T-cell (primary cell): ENCODE measurements at places on chromosomes 2 and 18. TPM values are rescaled to one million over a fixed set of nuclear protein-coding genes. Genes with fewer than 3 reads are reported as not detected.

DNA sequence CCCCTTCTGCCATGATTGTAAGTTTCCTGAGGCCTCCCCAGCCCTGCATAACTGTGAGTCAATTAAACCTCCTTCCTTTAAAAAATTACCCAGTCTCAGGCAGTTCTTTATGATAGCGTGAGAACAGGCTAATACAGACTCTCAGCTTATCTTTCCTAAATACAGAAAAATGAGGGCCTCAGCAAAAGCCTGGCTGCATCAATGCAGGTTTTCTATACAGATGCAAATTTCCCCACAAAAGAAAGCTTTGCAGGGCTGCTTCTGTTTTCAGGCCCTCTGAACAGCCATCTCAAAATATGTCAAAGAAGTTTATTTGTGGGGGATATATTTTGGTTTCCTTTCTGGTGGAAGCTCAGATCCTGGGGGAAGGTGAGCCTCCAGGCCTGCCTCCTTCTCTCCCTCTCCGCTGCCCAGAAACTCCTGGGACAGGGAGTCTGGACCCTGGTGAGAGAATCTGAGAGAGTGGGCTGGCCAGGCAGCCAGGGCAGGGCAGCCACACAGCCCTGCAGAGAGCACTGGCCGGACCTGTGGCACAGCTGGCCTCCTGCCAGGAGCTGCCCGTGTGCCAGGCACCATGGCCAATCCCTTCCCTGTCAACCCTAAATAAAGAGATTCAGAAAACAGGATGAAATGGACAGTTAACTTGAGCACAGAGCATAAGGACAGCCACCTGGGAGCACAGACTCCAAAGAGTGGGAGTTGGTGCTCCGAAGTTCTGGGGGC, 21.6 kb upstream of the AGXT start:
- no peak for DNase-seq

- no peak for DNase-seq
Observed at GRCh38 chr2:239806758-239807434, 218.2 kb downstream of the NDUFA10 start.

DNA sequence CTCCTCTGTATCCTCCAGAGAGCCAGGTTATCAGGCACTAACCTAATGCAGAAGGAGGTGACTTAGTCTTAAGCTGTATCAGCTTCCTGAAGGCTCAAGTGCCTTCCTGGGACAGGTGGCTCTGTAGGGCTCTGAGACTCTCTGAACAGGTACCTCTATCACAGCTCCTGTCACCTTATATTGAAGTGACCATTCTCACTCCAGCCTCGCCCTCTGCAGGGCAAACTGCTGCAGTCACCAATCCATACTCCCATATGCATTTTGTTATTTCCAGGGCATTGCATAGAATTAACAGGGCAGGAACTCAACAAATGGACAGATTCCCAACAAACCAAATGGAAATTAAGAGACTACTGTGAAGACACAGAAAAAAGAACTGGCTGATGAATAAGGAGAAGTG, 203.0 kb upstream of the REV1 start:
- DNase-seq: no peak

DNA sequence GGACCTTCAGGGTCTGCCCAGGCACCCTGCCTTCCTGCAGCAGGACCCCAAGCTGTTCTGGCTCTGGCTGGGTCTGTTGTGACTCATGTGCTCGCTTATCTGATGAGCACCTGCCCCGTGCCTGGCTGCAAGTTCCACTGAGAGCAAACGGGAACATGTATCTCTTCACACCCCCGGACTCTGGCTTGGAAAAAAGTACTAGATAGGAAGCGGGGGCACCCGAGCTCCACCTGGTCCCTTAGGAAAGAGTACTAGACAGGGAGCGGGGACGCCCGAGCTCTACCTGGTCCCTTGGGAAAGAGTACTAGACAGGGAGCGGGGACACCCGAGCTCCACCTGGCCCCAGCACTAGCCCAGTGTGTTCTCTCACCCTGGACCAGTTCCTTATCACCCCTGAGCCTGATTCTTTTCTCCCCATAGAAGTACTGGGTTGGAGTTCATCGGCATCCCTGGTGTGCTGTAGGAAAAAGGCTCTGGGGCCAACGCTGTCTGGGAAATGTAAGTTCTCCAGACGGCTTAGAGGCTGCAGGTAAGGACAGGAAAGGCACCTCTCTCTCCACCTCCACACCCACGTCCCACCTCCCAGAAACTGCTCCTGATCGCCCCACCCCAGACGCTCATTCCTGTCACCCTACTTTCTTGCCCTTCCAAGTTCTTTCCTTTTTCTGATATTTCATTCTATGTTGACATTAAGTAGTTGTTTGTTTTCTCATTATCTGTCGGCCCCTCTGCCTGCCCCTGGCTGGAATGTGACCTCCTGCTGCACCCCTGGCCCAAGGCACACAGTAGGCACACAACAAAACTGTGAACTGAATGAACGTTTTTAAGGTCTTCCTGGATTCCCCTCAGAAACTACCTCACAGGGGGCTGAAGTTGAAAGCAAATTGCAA, 40.2 kb downstream of the HDAC4 start:
- no peak for DNase-seq

GRCh38 chr2:3189076-3189591, 188.5 kb downstream of the EIPR1 start:
- DNase-seq: no peak

Gene OR6B2
- total RNA-seq: not detected

- no peak for DNase-seq
Observed at GRCh38 chr18:10405816-10406663, 48.4 kb upstream of the APCDD1 start.

Gene C1GALT1C1L
- not detected for total RNA-seq

GRCh38 chr2:1420746-1421480, 7.7 kb downstream of the TPO start:
- no peak for DNase-seq

DNA sequence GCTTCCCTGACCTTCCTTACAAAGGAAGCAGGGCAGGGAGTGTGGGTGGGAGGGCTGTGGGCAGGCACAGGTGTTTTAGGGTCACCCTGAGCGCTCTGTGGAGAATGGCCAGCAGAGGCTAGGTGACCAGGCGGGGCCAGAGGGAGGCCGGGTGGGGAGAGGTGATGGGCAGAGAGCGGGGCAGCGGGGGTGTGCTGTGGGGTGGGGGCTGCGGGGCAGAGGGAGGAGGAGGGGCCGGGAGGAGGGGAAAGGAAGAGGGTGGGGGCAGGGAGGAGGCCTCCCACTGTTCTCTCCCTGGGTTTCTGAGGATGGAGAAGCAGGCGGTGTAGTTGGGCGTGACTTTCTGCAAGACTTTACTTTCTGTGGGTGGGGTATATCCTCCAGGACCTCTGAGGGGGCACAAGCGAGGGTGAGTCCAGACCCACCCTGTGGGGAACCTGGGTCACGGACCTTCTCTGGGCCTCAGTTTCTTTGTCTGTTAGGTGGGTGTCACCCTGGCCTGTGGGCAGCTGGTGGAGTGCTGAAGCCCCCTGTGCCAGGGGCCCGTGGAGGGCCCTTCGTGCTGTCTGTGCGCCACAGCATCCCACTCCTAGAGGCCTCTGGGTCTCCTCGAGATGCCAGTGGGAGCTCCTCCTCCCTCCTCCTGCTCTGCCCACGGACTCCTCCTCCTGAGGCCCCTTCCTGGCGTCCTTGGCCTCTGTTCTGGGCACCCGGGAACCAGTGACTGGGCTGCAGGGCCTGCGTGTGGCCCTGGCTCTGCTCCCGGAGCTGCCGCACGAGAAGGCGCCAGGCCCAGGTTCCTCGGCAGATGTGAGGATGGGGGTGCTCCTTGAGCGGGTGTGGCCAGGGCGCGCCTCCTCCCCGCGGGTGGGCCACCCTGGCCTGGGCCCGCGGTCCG, 6.3 kb upstream of the NEU4 start:
- DNase-seq: no peak

DNA sequence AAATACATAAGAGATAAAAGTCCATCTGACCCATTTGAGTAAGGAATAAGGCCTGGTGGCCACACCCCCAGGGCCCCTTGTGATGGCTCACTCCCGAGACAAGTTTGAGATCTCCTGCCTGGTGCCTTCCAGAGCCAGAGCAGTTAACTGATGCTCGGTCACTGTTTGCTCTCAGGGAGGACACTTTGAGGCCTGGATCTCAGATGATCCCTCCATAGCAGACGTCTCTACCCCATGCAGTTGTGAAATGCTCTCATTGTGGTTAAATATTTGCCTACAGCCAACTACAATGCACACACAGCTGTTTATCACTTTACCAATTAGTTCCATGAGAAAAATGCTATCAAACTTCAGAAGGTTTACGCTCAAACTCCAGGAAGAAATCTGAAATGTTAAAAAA, 12.3 kb downstream of the GYPC start:
- DNase-seq: no peak

GRCh38 chr2:160111951-160112798, 49.8 kb upstream of the PLA2R1 start:
- no peak for DNase-seq

Gene EVX2
- total RNA-seq: not detected

Gene NTSR2
- total RNA-seq: not detected

DNA sequence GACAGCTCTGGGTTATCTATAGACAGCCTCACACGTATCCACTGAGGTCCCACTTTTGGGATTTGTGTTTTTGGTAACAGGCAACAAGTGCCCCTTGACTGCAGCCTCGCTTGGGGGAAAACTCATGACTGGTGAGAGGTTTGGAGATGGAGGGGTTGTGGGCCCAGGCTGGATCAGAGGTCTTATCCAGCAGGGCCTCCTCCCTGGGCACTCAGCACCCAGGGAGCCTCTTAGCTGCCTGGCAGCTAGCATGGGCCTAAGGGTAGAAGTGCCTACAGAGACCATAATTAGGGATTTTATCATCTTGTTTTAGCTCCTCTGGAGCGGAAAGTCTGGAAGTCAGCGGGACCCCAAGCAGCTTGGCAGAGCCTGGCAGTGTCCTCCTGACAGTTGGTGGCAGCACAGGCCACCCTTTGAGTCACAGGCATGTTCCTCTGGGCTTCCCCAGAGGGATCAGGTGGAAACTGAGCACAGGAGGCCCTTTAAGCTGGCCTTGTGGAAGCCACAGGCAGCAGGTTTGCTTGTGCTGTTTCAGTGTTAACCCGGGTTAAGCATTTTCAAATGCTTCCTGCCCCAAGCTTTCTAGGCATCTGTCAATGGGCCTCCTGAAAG, 143.1 kb downstream of the KCTD1 start:
- no peak for DNase-seq

Gene LYPD6
- not detected for total RNA-seq

DNA sequence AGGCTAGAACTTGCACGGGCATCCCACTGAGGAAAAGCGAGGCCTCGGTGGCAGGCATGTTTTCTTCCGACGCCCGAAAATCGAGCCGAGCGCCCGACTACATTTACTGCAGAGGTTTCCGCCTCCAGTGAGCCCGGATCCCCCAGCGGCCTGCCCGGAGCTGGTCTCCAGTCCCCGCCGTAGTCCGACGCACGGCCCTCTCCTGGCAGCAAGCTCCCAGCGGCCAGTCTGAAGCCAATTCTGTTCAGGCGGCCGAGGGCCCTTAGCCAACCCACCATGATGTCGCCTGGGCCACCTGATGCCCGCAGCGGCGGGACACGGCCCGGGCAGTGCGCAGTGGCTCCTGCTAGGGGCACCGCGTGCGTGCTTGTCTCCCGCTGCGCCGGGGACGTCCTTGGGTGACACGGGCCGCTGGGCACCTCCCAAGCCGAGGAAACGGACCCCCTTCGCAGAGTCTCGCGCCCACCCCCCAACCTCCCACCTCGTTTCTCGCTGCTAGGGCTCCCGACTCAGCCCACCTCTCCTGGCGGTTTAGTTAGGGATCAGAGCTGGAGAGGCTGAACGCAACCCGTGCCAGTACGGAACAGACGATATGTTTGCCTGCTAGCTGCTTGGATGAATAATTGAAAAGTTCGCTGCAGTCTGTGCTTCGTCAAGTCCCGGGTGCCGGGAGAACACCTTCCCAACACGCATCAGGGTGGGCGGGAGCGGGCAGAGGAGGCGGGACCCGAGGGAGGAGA, 5.3 kb downstream of the ONECUT2 start:
- no peak for DNase-seq

- DNase-seq: no peak
Observed at GRCh38 chr2:128363934-128364361, 45.3 kb upstream of the HS6ST1 start.

DNA sequence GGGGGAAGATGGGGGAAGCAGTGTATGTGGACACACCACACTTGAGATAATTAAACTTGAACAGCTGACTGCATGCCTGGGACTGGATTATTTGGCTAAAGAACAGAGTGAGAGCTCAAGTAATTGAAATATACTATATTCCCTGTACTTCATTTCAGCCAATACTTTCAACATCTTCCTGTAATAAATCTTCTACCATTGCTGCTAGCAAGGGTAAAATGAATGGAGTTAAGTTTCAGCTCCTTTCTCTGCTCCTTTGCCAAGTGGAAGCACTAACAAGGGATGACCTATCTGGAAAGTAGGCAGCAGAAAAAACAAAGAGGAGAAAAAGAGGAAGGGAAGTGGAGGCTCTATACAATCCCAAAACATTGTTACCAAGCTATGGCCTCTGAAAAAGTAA, 50.9 kb downstream of the MMADHC start:
- no peak for DNase-seq

Gene OSR1
- not detected for total RNA-seq

Gene LYG2
- not detected for total RNA-seq

- no peak for DNase-seq
Observed at GRCh38 chr2:62423883-62424458, 82.0 kb downstream of the TMEM17 start.

DNA sequence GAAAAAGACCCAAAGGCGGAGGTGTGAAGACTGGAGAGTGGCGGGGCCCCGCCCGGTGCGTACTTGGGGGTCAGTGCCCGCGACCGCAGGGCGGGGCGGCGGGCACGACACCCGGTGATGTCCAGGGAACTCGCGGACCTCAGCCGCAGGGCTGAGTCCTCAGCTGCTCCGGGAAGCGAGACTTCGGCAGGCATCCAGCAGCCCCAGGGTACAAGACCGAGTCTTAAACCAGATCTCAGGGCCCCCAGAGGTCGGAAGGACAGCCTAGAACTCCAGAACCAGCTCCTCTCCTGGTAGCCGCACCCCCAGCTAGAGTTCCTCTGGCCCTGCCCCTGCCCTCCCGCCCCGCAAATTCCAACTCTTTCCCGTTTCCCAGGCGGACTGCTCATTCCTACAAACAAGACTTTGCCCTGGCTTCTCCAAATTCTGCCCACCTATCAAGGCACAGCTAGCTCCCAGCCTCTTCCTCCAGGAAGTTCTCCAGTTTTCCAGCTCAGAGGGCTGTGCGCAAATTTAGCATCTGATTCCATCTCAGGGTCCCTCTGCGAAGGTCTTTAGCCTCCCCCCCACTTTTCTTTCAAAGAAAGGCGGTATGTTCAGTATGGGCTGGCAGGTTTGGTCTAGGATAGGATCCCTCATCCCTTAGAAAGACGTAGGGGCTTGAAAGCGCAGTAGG, 26.0 kb upstream of the NOTO start:
- DNase-seq: peak; percentile 18

DNA sequence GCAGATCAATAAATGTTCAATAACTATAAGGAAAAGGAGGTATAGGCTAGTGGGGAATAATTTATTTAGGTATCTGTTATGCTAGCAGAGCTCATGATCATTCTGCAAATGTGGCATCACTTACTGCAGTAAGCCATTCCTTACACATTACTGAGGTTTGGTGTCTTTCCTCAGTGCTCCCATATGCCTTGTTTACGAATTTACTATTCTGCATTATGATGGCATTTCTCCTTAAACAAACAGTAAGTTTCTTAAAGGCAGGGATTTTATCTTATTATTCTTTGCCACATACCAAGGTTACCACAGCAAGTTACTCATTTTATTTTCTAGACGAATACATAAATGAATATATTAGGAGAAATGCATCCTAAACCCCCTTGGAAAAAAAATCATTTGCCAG, 88.4 kb downstream of the DSEL start:
- no peak for DNase-seq

- no peak for DNase-seq
Observed at GRCh38 chr2:53668624-53669026, 99.0 kb upstream of the CHAC2 start.

GRCh38 chr18:40531051-40531450, 1424.0 kb upstream of the PIK3C3 start:
- DNase-seq: no peak

GRCh38 chr2:177296040-177296439, 31.5 kb upstream of the NFE2L2 start:
- DNase-seq: no peak
